Suppressor macrophage treated with lipopolysaccharide for 4 hours (primary cell): ENCODE measurements at places on chromosomes 1 and 21.
A peak's percentile ranks its signal among the peaks of the same experiment; 100 is the strongest.

DNA sequence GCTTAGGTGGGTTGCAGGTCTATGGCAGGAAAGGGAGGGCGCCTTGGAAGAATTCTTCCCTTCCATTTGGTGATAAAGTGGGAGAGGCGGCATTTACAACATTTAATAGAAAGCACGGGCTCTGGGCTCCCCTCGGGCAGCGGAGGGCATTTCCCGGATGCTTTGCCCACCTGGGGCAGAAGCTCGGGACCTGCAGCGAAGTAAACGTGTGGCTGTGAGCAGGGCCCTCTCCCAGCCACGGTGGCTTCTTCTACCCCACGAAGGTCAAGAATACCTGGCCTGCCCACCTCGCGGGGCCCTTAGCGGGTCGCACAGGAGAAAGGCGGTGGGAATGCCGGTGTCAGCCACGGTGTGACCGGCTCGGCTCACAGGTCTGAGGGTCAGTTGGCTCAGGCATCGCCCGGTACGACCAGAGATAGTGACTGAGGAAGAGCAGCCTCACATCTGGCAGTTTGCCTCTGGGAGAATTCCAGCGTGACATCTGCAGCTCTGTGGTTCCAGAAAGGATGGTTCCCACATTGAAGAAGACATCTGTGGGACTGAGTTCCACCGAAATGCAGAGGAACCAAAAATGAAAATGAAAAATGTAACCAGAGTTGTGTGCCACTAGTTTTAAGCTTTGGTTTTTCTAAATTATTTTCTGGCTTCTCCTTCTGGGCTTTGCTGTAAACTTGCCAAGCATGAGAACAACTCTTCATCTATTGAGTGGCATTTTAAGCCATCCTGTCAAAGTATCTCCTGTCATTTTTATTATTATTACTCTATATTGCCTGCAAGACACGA is 720 bp upstream of the F3 start:
- peak; percentile 75 for DNase-seq

DNA sequence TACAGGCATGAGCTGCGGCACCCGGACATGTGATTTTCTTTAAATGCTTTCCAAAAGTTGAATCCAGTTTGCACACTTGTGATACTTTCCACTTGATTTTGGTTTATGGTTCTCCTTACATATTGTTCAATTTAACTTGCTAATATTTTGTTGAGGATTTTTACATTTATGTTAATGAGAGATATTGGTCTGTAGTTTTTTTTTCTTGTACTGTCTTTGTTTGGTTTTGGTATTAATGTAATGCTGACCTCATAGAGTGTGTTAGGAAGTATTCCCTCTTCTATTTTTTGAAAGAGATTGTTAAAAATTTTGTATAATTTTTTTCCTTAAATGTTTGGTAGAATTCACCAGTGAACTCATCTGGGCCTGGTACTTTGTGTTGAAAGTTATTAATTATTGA is 34.6 kb upstream of the LPGAT1 start:
- DNase-seq: no peak

DNA sequence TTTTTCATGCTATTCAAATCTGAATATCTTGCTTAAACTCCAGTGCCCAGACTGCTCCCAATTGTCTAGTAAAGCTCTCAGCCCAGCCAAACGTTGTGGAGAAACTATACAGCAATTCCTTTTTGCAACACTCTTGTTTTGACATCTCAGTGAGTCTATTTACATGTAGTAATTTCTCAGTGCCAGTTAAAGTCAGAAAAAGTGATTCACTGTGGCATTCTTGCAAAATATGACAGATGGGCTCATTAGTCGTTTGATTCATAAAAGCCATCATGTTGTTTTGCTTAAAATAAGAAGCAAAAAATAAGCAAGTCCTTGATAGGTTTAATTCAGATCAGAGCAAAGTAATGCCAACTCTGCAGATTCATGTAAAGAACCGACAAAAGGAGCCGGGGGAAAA is 20.7 kb upstream of the TMPRSS15 start:
- DNase-seq: no peak

- peak; percentile 52 for DNase-seq
Measured at GRCh38 chr1:228095938-228096337, 7.2 kb downstream of the C1orf35 start.

DNA sequence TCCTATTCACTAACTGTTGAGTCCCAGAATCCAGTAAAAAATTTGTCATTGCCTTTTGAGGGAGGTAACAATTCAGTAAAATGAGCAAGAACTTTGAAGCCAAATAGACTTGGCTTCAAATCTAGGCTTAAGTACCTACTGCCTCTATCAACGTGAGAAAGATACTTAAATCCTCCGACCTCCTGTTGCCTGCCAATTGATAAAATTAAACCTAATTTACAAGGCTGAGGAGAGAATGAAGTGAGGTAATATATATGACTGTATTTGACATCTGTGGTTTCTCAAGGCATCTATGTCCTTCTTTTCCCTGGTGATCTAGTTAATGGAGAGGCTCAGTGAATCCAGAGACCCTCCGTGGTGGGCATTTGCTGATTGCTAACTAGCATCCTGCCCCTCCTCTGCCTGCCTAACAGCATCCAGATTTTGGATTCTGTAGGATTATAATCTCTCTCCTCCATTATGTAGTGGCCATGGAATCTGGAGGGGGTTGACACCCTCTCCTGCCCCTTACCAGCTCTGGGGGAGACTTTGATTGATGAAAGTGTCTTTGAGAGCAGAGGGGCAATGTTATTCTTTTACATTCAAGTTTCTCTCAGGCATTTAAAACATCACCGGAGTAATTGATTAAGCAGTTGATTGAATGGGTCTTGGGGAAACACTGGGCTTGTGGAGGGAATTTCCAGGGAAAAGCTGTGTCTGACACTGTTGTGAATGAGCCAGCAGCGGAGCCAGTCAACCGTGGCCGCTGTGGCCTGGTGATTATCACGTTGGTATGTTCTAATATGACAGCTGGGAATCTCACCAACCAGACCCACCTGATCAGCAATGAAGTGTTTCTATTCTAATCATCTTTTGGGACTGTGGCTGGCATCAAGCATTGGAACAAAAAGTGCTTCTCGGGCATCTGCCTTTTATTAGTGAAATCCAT is 140.7 kb upstream of the FAM78B start:
- DNase-seq: no peak

- DNase-seq: peak; percentile 82
Measured at GRCh38 chr1:198543670-198544260, 3.3 kb upstream of the ATP6V1G3 start.

DNA sequence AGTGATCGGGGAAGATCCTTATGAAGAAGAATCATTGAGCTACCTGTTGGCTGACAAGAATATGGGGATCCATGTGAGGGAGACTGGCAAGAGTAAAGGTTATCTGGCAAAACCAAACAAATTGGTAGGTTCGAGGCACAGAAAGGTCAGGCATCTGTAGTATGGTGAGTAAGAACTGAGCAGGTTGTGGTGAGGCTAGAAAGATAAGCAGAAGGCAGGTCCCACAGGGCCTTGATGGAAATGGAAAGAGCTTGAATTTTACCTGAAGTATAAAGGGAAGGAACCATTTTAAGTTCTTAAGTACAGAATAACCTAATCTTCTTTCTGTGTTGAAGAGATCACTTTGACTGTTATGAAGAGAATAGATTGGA is 11.1 kb downstream of the PTPRC start:
- DNase-seq: no peak

GRCh38 chr21:42562816-42563215 is 49.2 kb downstream of the SLC37A1 start:
- no peak for DNase-seq

- no peak for DNase-seq
Measured at GRCh38 chr1:158022554-158023312, 29.3 kb downstream of the KIRREL1 start.

DNA sequence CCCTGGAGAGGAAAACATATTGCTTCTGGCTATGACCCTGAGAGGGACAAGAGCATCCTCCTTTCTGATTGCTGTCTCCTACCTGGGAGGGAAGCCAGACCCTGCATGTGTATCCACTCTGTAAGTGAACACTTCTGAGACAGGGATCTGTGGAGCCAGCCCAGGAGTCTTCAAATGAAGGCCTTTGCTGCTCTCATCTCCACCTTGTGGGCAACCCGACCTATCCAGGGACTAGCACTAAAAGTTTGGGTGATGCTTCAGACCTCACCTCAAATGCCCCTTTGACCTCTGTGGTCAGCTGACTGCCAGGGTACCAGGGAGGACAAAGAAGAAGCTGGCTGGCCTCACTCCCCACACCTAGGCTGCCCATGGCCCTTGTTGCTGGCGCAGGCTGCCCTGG is 64.7 kb downstream of the KCND3 start:
- DNase-seq: no peak

DNA sequence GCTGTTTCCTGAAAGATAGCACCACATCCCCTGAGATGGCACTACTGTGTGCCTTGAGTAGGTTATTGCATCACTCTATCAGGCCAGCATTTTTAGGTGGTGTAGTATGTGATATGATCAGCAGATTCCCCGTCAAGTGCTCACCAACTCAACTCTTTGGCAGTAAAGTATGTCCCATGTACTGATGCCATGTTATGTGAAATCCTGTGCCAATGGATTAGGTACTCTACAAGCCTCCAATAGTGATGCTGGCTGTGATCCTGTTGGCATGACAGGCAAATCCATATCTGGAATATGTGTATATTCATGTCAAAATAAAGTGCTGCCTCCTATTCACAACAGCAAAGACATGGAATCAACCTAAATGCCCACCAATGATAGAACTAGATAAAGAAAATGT is 137.2 kb upstream of the CAMK1G start:
- DNase-seq: no peak

DNA sequence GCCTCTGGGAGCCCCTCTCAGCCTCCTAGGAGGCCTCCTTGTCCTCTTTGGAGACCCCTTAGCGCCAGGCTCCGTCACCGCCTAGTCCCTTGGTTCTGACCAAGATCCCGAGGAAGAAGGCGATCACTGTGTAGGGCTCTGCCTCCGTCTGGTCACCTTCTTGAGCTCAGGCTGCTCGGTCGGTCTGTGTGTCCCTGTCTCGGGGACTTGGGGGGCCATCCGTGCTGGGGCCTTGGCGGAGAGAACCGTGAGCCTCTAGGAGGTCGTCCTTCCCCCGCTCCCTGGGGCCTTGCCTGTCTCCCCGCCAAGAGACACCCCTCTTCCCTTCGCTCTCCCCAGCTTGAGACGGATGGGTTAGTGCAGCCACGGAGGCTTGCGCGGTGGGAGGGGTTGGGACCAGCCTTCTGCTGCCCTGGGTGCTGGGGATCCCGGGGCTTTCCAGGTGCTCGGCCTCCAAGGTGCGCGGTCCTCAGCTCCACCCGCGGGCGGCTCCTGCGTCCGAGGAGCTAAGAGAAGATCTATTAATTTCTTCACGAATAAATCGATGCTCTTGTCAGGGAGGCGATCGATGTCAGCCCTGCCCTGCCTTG is 701 bp upstream of the INSRR start:
- no peak for DNase-seq

- DNase-seq: no peak
Measured at GRCh38 chr1:202074985-202075384, 47.7 kb upstream of the GPR37L1 start.

GRCh38 chr21:35770101-35770945 is 290.0 kb downstream of the SETD4 start:
- no peak for DNase-seq

DNA sequence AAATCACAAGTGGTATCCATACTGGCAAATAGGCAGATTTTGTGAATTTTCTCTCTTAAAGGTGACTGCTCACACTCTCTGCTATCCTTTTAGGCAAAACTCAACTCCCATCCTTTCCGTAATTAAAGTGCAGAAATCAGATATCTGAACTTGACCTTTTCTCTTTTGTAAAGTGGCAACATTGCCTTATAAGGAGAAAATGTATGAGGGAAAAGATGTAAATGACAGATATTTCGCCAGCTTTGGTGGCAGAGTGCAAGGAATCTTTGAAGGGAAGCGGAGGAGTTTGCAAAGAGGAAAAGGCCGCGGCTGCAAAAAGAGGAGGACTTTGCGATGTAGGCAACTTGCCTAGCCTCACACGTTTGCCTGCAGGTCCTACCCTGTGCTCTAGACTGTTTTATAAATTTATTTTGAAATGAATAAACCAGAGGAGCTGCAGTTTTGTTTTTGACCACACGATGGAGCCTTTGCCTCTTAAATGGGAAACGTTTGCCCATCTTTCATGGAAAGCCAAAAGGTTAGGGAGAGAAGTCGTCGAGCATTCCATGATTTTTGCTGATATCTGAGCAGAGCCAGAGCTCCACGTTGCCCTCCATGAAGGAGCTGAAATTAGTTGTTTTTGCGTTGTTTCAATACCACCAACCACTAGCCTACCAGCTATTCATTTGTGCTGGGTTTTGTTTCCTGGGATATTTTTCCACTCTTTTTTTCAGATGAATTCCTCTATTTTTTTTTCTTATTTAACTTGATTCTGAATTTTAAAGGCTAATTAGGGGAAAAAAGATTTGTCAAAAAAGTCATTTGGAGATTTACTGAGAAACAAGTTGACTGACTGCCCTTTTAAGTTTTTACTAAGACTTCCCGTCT is 242.3 kb downstream of the LMX1A start:
- DNase-seq: peak; percentile 50

- peak; percentile 63 for DNase-seq
Measured at GRCh38 chr1:108512239-108513043, 47.5 kb upstream of the EEIG2 start.

GRCh38 chr1:76239470-76239918 is 164.9 kb downstream of the ST6GALNAC3 start:
- DNase-seq: no peak

- DNase-seq: no peak
Measured at GRCh38 chr1:232835166-232835565, 29.9 kb downstream of the MAP10 start.

DNA sequence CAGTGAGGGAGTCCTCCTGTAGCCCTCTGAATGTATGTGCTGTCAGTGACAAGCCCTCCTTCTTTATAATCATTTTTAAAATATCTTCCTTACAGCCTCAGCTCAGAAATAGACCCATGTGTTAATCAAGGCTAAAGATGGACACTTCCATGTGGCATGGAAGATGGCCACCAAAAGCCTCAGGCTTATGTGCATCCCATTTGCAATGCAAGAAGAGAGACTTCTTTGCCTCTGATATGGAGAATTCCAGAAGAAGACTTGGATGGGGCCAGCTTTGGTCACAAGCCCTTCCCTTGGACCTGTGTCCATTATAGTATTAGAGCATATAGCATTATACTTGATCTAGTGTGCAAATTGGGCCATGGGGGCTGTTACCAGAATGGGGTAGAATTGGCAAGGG is 18.5 kb downstream of the CCDC185 start:
- DNase-seq: no peak
